A673 (cell line): ENCODE measurements at places on chromosomes 5 and 9. TPM values are rescaled to one million over a fixed set of nuclear protein-coding genes. Genes with fewer than 3 reads are reported as not detected.

DNA sequence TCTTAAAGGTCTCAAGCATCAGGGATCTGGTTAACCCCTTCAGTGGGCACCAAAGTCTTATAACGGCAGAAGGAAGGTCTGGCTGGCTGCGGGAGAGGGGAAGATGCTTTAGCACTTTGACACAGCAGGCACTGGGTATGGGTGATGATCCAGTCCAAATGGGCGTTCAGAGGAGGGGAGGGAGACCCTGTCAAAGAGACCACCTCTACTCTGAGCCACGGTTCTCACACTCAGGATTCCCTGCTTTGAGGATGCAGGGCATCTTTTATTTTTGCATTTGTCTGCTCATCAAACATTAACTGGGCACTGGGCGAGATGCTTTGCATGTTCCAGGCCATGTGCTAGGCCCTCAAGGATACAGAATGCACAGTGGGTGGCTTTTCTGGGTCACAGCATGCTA is 204.0 kb downstream of the DAB2IP start:
- no peaks in the 10 kb centered on the region for H3K27me3 ChIP-seq
- DNase-seq, result no peak
- no peak overlapping the region for H3K27ac ChIP-seq
- peaks cover 4% of the 10 kb centered on the region for H3K4me1 ChIP-seq

The ALDH1A1 gene
- total RNA-seq, result 8.7 and 8.8 TPM in 2 replicates

The ASB6 gene
- 30.4 and 36.5 TPM in 2 replicates for total RNA-seq

- no peaks in the 10 kb centered on the region for H3K4me1 ChIP-seq
- no peaks in the 10 kb centered on the region for H3K36me3 ChIP-seq
- no peaks in the 10 kb centered on the region for H3K27me3 ChIP-seq
- no peak overlapping the region for H3K4me3 ChIP-seq
Observed at GRCh38 chr5:119274767-119275130, 81.1 kb upstream of the TNFAIP8 start.

DNA sequence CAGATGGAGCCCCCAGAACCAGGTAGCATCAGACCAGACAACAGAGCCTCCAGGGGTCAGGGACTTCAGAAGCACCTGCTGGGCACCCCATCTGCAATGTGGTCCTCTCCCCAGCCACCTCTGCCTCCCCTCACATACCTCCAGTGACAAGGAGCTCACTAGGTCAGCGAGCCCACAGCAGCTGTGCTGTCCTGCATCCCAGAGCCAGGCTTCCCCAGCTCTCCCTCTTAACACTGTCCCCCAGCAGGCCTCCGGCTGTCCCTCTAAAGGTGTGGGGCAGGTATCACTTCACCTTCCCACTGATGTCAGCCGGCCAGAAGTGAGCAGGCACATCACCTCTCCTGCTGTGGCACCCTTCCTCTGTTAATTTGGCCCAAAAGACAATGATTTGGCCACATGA is 83.6 kb downstream of the LMX1B start:
- no peaks in the 10 kb centered on the region for H3K4me1 ChIP-seq
- H3K27ac ChIP-seq, result no peak overlapping the region
